ENCODE measurements at places on chromosomes 6 and 20.

GRCh38 chr6:154292855-154293519 lies 63.6 kb downstream of the IPCEF1 start:
- DNase-seq: no peak

- no peak for DNase-seq
These were observed 5.9 kb downstream of the OCSTAMP start for GRCh38 chr20:46544576-46544975.

DNA sequence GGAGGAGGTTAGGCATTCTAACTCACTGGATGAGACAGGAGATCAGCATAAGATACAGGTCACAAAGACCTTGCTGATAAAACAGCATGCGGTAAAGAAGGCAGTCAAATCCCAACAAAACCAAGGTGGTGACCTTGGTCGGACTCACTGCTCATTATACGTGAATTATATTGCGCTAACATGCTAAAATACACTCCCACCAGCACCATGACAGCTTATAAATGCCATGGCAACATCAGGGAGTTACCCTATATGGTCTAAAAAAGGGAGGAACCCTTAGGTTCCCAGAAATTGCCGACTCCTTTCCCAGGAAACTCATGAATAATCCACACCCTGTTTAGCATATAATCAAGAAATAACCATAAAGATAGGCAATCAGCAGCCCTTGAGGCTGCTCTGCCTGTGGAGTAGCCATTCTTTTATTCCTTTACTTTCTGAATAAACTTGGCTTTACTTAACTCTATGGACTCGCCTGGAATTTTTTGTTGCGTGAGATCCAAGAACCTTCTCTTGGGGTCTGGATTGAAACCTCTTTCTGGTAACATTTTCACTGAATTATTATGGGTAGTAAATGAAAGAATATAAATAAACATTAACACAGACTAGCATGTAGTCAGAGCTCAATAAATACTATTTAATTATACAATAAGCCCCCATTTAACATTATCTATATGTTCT lies 3.0 kb upstream of the LAMA4 start:
- DNase-seq: no peak

DNA sequence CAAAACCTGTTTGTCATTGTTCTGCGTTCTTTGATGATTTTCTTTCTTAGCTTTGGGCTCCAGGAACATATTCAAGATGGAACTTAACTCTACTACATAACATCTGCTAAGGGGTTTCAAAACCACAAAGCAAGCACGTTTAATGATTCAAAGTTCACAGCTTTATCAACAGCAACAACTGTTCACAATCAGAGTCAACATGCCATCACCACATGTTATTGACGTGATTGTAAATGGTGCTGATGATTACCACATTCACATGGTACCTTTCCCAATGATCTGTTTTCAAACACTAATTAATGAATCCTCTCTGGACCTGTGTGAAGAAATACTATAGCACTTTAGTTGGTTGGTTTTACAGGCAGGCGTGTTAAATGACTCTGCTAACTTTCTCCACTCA lies 180.6 kb upstream of the CEP162 start:
- no peak for DNase-seq

DNA sequence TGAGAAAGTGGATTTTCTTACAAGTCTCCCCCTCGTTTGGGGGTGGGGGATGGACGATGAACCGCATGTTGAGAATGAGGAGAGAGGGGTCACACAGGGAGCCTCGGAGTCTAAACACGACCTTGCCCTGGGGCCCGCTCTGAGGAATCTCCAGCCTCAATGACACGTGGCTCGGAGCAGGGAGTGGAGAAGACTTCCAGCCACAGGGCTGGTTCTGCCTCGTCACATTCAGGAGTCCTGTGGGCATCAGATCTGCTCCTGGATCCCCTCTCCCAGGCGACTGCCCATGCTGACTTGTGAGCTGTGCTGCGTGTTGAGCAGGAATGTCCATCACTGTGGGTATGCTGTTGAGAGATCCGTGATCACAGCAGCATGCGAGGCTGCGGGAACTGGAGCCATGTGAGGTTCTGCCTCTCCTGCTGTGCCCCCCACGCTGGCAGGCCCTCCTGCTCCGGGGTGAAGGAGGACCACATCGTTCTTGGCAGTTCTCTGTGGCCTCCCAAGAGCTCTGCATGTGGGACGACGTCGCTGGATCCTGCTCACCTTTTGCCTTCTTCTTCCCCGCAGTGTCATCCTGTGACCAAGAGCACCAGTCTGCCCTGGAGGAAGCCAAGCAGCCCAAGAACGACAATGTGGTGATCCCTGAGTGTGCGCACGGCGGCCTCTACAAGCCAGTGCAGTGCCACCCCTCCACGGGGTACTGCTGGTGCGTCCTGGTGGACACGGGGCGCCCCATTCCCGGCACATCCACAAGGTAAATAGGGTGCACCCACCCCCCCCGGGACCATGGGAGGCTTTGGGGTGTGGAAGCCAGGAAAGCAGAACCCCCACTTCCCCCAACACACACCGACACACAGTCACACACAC lies 157.5 kb downstream of the SMOC2 start:
- no peak for DNase-seq

- DNase-seq: no peak
These were observed 90.0 kb upstream of the BACH2 start for GRCh38 chr6:90386399-90387382.

- DNase-seq: no peak
These were observed 8.5 kb upstream of the MRS2 start for GRCh38 chr6:24394061-24394779.

- no peak for DNase-seq
These were observed at the start of gene EDN3 for GRCh38 chr20:59300333-59301081. Gene EDN3, plus strand, starts transcription at chr20:59300611. Its CDS starts 202 bp downstream, at chr20:59300813.

DNA sequence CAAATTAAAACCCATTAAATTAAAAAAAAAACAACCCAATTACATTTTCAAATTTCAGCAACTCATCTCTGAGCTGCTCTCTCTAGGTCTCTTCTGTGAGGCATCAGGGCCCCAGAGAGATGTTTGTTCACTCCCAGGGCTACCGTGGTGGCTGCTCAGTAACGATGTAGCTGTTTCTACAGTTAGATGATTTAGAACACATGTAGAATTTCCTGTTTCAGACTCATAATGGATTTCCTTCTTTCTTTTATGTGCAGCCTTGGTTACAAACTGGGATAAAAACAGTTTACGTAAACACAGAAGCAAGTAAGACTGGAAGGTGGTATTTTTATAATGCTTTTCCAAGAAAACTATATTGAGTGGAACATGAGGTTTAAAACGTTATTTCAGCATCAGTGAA lies 116.1 kb upstream of the CCN2 start:
- no peak for DNase-seq

GRCh38 chr6:85754894-85755293 lies 112.2 kb upstream of the SYNCRIP start:
- DNase-seq: no peak

DNA sequence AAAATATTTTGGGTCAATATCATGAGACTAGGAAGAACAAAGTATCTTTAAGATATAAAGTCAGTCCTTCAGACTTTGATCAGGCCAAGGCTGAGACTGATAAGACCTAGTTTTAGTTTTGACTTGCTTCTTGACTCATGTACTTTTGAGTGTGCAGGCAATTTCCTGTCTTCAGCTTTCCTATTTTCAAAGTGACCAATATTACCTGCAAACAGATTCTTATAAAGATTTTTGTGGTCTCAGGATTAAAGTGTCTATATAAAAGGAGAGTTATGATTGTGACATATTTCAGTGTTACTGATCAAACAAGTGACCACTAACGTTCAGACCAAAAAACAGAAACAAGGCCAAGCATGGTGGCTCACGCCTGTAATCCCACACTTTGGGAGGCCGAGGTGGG lies 36.0 kb upstream of the AKIRIN2 start:
- no peak for DNase-seq

- no peak for DNase-seq
These were observed 43.0 kb downstream of the PYGB start for GRCh38 chr20:25290646-25291431.

DNA sequence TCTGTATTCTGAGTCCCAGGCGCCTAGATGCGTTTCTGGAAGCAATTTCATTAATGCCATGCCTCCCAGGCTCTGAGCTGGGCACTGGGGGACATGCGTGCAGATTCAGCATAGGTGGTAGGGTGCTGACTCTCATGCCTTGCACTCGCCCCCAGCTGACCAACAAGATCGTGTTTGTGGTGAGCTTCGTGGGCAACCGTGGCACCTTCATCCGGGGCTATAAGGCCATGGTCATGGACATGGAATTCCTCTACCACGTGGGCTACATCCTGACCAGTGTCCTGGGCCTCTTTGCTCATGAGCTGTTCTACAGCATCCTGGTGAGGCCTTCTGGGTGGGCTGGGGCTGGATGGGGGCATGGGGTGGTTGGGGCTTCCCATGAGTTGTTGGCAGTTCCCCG lies 21.6 kb downstream of the UQCC2 start:
- DNase-seq: no peak

DNA sequence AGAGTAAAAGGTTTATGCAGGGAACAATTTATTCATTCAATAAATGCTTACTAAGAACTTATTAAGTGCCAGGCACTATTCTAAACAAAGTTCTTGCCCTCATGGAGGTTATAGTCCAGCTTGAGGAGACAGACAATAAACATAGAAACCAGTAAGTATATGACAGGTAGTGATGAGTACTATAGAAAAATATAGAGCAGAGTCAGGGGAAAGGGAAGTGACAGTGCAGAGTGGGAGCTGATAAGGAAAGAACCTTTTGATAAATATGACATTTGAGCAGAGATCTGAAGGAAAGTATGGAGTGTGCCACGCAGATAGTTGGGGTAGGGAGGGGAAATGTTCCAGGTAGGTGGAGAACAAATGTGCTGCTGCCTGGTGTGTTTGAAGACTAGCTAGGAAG lies 12.1 kb downstream of the ACSS2 start:
- no peak for DNase-seq

DNA sequence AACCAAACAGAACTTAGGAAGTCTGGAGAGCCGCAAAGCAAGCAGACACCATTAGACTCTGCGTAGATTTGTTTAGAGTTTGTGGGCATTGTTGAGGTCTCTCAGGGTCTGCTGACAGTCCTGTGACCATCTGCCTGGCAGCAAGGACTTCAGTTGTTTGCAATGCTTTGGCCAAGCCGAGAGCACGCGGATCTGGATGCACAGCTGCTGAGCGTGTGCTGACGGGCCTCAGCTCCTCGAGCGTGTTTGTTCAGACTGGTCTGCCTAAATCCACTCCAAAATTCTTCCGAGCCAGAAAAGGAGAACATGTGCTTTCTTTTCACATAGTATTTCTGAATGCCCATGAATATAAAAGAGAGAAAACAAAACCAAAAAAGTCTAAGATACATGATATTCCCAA lies 159.0 kb downstream of the ZNF217 start:
- no peak for DNase-seq

- no peak for DNase-seq
These were observed 268.9 kb downstream of the CDH4 start for GRCh38 chr20:61520893-61521460.

GRCh38 chr6:21375151-21376116 lies 218.1 kb upstream of the SOX4 start:
- no peak for DNase-seq

- DNase-seq: no peak
These were observed 33.7 kb downstream of the NINL start for GRCh38 chr20:25551413-25552215.

Data from stimulated activated CD4-positive, alpha-beta T cell treated with anti-CD3 and anti-CD28 coated beads, Interleukin-1b, Interleukin-23, amount 100 ng/mL, for 24 hours (primary cell).